ENCODE measurements at places on chromosomes 7 and 10. TPM values are rescaled to one million over a fixed set of nuclear protein-coding genes. Genes with fewer than 3 reads are reported as not detected.

GRCh38 chr7:114875186-114875585 is 46.7 kb upstream of the MDFIC start:
- no peak for DNase-seq

- DNase-seq: no peak
Measured at GRCh38 chr10:20144268-20144667, 328.0 kb downstream of the PLXDC2 start.

DNA sequence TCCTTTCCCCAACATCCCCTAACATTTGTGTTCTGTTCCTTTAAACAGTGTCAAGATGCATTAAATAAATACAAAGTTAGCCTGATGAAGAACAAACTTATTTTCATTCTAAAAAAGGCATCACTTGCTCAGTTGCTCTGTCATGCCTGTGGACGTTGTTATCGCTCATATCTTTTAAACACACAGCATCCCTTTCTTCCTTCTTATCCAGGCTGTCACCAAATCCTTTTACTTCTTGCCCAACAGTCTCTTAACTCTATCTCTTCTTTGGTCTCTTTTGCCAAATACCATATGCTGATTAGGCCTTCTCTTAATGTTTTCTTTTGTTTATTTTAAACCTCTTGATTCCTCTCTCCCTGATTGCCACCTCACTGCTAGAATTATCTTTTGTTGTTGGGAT is 43.9 kb downstream of the DKK1 start:
- no peak for DNase-seq

DNA sequence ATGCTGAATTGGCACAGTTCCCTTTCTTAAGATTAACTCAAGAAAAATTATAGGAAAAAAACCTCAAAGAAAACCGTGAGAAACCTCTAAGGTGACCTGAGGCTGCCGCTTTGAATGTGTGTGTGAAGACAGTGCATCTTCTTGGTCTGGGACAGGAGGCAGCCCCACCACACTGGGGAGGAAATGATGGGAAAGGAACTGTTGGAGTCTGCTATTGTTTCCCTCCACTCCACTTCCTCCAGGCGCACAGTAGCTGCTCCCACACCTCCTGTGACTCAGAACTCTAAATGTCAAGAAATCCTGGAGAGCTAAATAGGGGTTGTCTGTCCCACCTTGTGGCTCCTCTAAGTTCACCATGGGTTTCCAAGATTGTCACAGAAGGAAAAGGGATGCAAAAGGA is 179.4 kb downstream of the PDE1C start:
- no peak for DNase-seq

GRCh38 chr7:114819616-114820362 is 102.1 kb upstream of the MDFIC start:
- DNase-seq: no peak

The ATG9B gene
- 0.58 TPM for total RNA-seq

The TRIM73 gene
- total RNA-seq: 10.2 TPM

The PIK3AP1 gene
- total RNA-seq: 40.0 TPM

The OR2A5 gene
- total RNA-seq: not detected

DNA sequence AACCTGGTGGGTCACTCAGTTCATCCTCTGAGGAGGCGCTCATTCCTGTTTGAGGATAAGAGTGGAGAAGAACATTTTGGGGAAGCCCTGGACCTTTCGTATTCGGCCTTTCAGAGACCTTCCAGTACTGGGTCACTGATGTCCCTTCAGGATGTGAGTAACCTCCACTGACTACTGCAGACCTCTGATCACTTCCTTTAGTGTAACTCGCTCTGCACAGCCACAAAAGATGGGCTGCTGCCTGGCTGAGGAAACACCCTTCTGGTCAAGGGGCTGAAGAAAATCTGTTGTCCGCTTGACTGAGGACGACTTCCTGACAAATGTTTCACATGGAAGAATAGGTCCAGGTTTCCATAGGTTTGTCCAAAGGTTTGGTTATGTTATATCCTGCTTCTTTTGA is 15.9 kb upstream of the TBXAS1 start:
- DNase-seq: no peak

- DNase-seq: no peak
Measured at GRCh38 chr7:101858437-101859385, 41.3 kb downstream of the CUX1 start.

The TRPV5 gene
- 0.13 TPM for total RNA-seq

GRCh38 chr7:44112231-44112996 is 8.3 kb downstream of the AEBP1 start:
- no peak for DNase-seq
